Left lung (tissue), 14 donors: ENCODE measurements at places on chromosomes 2 and 18. TPM values are rescaled to one million over a fixed set of nuclear protein-coding genes. Genes with fewer than 3 reads are reported as not detected.

DNA sequence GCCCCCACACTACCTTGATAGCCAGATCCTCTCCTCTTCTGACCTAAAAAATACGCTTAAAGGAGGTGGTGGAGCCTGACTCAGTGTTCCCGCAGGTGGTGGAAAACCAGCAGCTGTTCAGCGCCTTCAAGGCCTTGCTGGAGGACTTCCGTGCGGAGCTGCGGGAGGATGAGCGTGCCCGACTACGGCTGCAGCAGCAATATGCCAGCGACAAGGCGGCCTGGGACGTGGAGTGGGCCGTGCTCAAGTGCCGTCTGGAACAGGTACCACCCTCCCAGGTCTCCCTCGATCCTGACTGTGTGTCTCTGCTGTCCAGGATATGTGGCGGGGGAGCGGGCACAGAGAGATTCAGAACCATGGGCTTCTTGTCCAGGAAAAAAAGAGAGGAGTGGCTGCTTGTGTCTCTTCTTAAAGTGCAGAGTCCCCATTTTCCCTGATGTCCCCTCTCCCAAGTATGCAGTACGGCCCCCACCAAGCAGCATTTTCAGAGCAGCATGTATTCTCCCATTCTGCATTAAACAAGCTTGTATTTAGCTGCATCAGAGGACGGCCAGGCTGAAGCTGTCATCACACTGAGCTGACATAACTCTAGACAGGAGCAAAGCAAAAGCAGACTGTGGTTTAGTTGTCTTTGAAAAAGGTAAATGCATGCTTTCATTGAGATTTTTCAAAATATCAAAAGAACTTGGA lies 101.6 kb downstream of the MTCL1 start:
- no peaks in the 10 kb centered on the region for H3K36me3 ChIP-seq
- H3K27me3 ChIP-seq: no peaks in the 10 kb centered on the region
- H3K4me1 ChIP-seq: no peaks in the 10 kb centered on the region
- no peak overlapping the region for H3K27ac ChIP-seq

DNA sequence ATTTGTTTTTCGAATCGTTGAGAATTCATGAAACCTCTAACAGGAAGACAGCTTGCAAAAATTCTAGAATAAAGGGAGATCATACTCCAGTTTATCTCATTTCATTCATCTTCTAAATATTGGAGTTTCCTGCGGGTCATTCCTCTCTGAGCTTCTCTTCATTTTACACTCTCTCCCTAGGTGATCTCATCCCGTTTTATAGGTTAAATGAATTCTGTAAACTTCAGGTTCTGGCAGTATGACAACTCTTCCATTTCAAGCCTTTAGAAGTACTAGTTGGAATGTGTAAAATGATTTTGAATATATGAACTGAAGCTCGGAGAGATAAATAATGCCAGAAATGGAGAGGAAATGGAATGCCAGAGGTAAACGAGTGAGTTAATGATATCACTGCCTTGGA lies 312.4 kb downstream of the METTL4 start:
- H3K4me3 ChIP-seq: no peak overlapping the region
- DNase-seq: no peak
- no peaks in the 10 kb centered on the region for H3K27me3 ChIP-seq
- H3K36me3 ChIP-seq: no peaks in the 10 kb centered on the region
- H3K27ac ChIP-seq: no peak overlapping the region
- H3K4me1 ChIP-seq: no peaks in the 10 kb centered on the region

ASNSD1 gene
- 37.0 TPM for total RNA-seq

GRCh38 chr2:224031358-224031970 lies 7.6 kb downstream of the SERPINE2 start:
- H3K27me3 ChIP-seq: no peaks in the 10 kb centered on the region
- H3K4me3 ChIP-seq: no peak overlapping the region
- H3K36me3 ChIP-seq: no peaks in the 10 kb centered on the region
- H3K4me1 ChIP-seq: no peaks in the 10 kb centered on the region

ITGB6 gene
- 58.3 TPM for total RNA-seq

MMADHC gene
- 80.1 TPM for total RNA-seq

- H3K4me1 ChIP-seq: peaks cover 18% of the 10 kb centered on the region
- H3K27ac ChIP-seq: peak overlapping the region; percentile 75
- DNase-seq: peak; percentile 70
- peak overlapping the region; percentile 62 for H3K4me3 ChIP-seq
Measured at GRCh38 chr2:85134255-85134895, 1.2 kb downstream of the TCF7L1 start.

DNA sequence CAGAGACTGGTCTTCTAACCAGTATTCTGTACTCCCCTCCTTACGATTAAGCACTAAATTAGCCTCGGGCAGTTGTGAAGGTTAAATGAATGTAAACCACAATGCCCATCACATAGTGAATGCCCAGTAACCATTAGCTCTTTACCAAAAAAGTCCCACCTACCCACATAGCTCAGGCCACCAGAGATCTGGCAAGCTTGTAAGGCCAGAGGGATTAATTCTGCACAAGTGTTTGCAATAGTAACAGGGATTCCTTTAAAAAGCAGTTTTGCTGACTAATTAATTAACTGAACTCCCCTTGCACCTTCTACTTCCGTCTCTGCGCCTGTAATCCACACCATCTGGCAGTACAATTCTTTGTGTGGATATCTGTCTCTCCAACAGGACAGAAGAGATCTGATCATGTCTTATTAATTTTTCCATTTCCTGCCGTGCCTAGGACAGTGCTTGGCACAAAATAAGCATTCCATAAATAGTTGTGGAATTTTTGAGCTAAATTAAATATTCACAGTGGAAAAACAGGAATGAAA lies 36.2 kb upstream of the IGFBP2 start:
- DNase-seq: no peak
- H3K4me3 ChIP-seq: no peak overlapping the region
- H3K27ac ChIP-seq: no peak overlapping the region
- peaks cover 13% of the 10 kb centered on the region for H3K4me1 ChIP-seq

DNA sequence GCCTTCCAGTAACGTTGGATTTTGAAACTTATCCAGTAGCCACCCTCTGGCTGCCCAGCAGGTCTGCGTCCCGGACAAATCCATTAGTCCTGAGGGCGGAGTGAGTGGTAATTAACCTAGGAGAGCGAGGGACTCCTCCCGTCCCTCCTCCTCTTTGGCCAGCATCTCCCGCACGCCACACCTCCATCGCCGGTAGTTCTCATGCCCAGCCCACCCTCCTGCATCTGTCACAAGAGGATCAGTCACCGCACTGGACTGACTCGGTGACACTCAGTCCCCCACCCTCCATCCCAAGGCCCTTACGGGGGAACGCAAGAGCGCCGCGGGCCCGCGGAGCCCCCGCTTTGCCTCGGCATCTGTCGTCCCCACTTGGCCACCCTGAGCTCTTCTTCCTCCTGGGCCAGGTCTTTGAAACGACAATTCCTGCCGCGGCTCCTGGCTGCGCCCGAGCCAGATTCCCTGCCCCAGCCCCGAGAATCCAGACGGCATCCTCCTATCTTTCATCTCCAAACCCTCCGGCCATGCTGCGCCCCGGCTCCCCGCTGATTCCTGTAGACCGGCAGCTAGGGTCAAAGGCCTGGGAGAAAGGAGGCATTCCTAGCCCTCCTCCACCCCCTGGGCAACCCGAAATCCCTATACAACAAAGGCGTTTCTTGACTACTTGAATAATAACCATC lies 77.5 kb downstream of the EIF2AK3 start:
- peaks cover 31% of the 10 kb centered on the region for H3K27me3 ChIP-seq
- H3K36me3 ChIP-seq: peaks cover 8% of the 10 kb centered on the region
- no peak overlapping the region for H3K27ac ChIP-seq

- H3K27ac ChIP-seq: no peak overlapping the region
- peaks cover 29% of the 10 kb centered on the region for H3K27me3 ChIP-seq
- no peaks in the 10 kb centered on the region for H3K36me3 ChIP-seq
Measured at GRCh38 chr2:208407667-208408066, 1.1 kb downstream of the PTH2R start.

RBFA gene
- total RNA-seq: 25.1 TPM

GRB14 gene
- 4.1 TPM for total RNA-seq

FASTKD2 gene
- total RNA-seq: 26.8 TPM

DNA sequence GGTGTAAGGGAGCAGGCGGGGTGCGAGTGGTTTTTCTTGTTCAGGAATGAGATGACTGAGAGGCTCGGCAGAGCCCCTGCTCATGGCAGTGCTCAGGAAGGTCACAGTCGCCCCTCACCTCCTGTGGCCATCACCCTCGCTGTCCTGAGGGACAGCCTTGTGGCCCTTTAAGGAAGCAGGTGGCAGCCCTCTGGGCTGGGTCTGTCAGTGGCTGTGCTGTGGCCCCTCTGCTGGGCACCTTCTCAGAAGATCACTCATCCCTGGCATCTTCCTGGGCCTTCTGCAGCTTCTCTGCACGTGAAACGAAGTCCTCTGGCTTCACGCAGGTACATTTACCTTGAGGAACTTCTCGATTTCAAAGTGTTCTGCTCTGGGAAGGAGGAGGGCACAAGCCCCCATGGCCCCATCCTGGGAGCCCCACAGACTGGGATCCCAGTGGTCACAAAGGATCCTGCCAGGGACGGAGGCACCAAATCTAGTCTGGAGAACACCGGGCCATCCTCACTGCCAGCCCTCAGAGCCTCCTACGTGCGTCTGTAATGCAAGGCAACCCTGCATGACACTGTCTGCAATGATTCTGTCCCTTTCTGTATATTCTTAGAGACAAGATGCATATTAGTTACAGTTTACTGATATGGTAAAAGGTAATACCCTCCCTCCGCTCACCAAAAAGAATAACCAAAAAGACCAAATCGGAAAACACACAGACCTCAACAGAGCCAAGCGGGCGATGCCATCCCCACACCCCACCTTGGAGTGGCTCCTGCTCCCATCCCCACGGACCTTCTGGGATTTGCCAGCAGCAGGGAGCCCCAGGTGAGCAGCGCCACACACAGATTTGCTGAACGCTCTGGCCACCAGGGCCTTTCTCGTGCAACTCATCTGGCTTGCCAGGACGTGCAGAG lies 25.9 kb upstream of the FAHD2A start:
- H3K4me1 ChIP-seq: no peaks in the 10 kb centered on the region
- no peak for DNase-seq
- no peak overlapping the region for H3K4me3 ChIP-seq
- no peaks in the 10 kb centered on the region for H3K27me3 ChIP-seq

- H3K4me3 ChIP-seq: no peak overlapping the region
- no peaks in the 10 kb centered on the region for H3K27me3 ChIP-seq
- H3K27ac ChIP-seq: no peak overlapping the region
Measured at GRCh38 chr2:42128721-42129486, 40.2 kb upstream of the EML4 start.

HDAC4 gene
- 36.8 TPM for total RNA-seq

GALNT5 gene
- 23.0 TPM for total RNA-seq

SNTG2 gene
- 0.50 TPM for total RNA-seq

RASGRP3 gene
- 20.3 TPM for total RNA-seq

DNA sequence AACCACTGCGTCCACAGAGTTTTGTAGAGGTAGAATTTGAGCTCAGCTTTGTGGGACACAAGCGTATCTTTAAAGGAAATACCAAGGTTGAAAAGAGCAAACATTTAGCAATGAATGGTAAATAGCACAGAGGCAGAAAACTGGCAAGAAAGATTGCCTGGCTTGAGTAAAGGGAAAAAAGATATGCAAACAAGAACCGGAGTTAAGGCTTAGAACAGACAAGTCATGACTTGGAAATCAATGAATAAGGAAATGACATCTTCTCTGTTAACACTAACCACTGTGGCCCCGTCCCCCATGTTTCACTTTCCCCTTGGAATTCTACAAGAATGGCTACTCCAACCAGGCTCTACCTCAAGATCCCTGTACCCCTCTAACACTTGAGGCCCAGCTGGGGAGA lies 3.8 kb downstream of the STAM2 start:
- H3K27me3 ChIP-seq: no peaks in the 10 kb centered on the region
- peak overlapping the region; percentile 75 for H3K27ac ChIP-seq
- no peak for DNase-seq
- H3K4me3 ChIP-seq: no peak overlapping the region

MBOAT2 gene
- total RNA-seq: 32.9 TPM

DNA sequence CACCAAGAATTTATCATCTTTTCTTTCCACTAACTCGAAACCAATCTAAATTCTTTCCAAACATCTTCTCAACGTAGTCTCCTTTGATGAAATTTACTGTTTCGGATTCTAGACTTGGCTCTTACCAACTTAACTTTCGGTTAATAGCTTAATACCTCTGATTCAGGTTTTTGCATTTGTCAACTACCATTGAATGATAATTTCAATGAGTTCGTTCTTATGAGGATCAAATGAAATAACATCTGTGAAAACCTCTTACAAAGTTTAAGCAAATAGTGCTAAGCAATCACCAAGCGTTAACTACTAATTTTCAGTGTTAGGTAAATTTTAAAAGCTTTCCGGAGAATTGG lies 593 bp upstream of the NRBP1 start:
- no peak for DNase-seq
- H3K4me1 ChIP-seq: peaks cover 35% of the 10 kb centered on the region
- H3K36me3 ChIP-seq: no peaks in the 10 kb centered on the region

DNA sequence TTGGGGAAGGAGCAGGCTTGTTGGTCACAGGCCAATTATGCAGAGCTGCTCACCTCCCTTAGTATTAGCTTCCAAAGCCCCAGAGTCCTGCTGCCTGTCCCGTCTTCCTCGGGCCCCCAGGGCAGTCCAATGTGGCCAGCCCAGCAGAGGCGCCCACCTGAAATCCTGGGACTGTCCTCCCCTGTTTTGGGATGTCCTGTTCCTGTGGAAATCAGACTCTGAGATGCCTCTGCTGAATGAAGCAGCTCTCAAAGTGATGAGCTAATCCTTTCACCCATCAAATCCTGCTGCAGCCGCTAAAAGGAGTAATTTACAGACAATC lies 105.3 kb downstream of the CABLES1 start:
- DNase-seq: no peak
- no peak overlapping the region for H3K4me3 ChIP-seq
- H3K27ac ChIP-seq: no peak overlapping the region
- no peaks in the 10 kb centered on the region for H3K36me3 ChIP-seq

GRCh38 chr2:195741191-195741590 lies 84.2 kb downstream of the SLC39A10 start:
- H3K4me1 ChIP-seq: no peaks in the 10 kb centered on the region
- no peak overlapping the region for H3K27ac ChIP-seq
- H3K27me3 ChIP-seq: no peaks in the 10 kb centered on the region
- no peak overlapping the region for H3K4me3 ChIP-seq
- DNase-seq: no peak

DNA sequence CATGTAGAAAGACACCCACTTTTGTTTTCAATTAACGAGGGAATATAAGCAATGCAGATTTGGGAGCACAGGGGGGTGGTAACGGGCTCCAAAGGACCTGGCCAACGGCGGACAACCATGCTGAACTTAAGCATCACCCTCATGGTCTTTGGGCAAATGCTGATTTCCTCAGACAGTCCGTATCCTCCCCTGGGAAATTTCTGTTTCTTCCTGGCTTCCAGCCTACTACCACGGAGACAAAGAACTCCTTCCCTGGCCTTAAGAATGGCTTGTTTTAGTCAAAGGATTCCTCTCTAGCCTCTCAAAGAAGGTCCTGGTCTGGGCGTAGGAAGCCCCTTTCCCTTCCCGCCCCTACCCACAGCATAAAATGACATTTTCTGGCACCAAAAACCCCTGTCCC lies 34.3 kb downstream of the EN1 start:
- peaks cover 97% of the 10 kb centered on the region for H3K27me3 ChIP-seq
- no peak for DNase-seq
- H3K4me1 ChIP-seq: no peaks in the 10 kb centered on the region

- H3K4me1 ChIP-seq: no peaks in the 10 kb centered on the region
- DNase-seq: no peak
- peaks cover 92% of the 10 kb centered on the region for H3K36me3 ChIP-seq
Measured at GRCh38 chr18:63402246-63403162, 19.8 kb downstream of the VPS4B start.
